ENCODE measurements at places on chromosomes 6 and 20.

GRCh38 chr6:136987526-136987925 is 57.2 kb downstream of the IL20RA start:
- peak; percentile 67 for DNase-seq

- peak; percentile 30 for DNase-seq
Observed at GRCh38 chr6:25218346-25218745, 60.8 kb upstream of the CARMIL1 start.

DNA sequence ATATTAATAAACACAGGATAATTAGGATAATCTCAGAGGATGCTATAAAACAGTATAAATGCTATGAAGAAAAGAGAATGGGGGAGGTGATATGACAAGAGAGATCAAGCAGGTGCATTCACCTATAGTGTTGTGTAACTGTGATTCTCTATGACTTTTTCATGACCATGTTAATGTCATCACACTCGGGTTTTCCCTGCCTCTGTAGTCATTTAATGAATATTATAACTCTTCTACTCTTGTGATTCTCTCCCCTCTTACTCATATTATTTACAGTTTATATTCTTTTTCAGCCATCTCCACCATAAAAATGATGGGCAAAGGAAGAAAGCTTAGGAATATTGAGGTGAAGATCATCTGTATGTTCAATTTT is 106.9 kb upstream of the SGK1 start:
- DNase-seq, result peak; percentile 57

DNA sequence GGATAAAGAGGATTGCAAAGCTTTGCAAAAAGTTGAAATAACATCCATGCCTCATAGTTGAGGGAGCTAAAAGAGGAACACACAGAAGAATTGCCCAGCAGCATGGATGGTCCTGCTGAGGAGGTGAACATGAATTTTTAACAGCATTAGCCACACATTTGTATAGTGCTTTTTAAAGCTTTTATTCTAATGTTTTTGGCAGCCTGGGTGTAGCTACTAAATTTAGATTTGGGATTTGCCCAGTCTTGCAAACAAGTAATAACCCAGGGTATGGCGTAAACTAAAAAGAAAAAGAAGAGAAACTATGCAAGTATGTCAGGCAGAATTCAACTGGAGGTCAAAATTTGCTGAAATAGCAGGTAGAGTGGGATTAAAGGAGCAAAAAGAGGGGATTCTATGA is 75.1 kb upstream of the PTPRK start:
- peak; percentile 30 for DNase-seq

DNA sequence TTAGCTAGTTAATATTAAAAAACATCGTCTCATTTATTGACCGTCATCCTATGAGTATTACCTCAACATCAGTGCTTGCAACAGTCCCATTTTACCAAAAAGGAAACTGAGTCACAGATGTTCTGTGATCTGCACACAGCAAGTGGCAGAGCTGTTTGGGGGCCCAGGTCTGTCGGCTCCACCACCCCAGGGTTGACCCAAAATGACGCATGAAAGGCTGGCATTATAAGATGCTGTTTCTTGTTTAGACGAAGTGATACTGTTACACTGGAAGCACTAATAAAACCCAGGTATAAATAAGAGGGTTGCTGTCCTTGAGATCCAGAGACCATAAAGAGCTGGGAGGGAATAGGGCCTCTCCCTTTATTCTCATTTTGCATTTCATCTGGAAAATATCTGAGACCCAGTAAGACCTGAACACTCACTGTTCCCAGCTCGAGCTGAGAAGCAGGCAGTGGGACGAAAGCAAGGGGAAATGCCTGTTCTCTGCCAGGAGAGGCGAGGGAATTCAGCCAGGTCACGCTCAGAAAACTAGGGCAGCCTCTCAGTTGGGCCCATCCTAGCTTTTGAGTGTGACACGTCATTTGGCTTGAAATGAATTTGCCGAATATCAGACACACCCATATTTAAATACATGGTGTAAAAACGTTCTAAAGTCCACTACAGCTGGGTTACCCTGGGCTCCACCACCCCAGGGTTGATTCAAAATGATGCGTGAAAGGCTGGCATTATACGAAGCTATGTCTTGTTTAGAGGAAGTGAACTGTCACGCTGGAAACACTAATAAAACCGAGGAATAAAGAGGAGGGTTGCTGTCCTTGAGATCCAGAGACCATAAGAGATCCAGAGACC is 1.4 kb upstream of the MICAL1 start:
- peak; percentile 15 for DNase-seq

DNA sequence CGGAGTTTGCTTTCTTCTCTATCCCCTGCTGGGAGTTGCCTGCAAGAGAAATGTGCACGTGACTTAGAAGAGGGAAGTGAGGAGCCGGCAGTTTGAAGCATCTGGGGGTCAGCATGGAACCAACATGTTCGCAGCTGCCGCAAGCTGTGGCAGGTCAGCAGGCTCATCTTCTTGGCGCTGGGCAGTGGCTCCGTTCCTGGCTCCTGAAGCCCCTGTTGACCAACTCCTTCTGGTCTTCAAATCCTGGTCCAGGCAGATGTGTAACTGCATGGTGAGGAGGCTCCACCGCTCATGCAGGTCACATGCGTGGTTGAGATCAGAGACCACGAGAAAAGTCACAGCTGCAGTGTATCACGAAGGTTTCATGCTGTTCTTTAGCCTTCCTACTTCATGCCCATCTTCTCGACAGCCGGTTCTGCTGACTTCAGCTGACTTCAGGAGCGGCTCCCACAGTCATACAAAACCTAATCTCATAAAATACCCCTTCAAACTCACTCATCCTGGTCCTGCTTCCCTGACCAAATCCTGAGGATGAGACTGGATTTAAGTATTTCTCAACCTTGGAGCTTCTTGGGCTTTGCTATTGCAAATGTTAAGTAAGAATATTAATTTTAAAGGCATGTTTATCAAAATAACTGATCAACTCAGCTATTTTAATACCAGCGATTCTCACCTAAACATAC is 44.9 kb upstream of the BCAS1 start:
- no peak for DNase-seq

- DNase-seq, result peak; percentile 36
Observed at GRCh38 chr6:34536251-34536958, 19.7 kb downstream of the SPDEF start.

GRCh38 chr6:43033496-43034189 is 12.2 kb downstream of the RRP36 start:
- DNase-seq, result no peak

- DNase-seq, result no peak
Observed at GRCh38 chr6:54415517-54415916, 107.3 kb downstream of the TINAG start.

- peak; percentile 91 for DNase-seq
Observed at GRCh38 chr20:47817573-47817972, 32.3 kb upstream of the SULF2 start.

GRCh38 chr6:30754631-30755030 is 10.3 kb upstream of the IER3 start:
- peak; percentile 84 for DNase-seq

- DNase-seq, result no peak
Observed at GRCh38 chr6:8507286-8507685, 71.9 kb upstream of the SLC35B3 start.

DNA sequence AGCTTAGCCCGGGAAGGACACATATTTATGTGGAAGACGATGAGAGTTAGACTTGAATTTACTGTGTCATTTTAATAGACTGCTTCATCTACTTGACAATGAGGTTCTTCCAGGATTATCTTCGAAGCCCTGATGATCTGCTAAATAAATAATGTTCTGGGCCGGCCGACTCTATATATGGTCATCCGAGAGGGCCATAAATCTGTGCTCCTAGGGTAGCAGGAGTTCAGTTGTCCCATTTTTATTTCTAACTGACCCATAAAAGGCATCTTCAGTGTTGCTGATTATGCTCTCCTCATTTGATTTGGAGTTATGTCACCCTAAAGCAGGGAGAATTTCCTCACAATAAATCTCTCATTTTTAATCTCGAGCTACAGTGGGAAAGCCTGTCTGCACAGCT is 217.1 kb downstream of the SLC24A3 start:
- DNase-seq, result no peak

- DNase-seq, result no peak
Observed at GRCh38 chr20:62753626-62754025, 42.6 kb upstream of the MRGBP start.

DNA sequence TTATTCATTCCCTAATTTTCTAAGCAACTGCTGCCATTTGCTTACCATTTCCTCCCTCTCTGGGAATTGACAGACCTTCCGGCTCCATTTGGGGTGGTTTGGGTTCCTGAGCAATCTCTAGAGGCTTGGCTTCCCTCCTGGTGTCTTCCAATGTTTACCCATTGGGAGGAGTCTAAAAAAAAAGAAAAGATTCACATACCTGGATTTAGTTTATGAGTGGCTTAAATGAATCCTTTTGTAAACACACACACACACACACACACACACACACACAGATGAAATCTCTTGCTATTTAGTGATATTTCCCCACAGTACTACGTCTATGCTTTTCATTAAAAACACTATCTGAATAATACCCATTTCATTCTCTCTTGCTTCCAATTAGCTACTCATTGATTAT is 48.3 kb upstream of the TRAF3IP2 start:
- no peak for DNase-seq

DNA sequence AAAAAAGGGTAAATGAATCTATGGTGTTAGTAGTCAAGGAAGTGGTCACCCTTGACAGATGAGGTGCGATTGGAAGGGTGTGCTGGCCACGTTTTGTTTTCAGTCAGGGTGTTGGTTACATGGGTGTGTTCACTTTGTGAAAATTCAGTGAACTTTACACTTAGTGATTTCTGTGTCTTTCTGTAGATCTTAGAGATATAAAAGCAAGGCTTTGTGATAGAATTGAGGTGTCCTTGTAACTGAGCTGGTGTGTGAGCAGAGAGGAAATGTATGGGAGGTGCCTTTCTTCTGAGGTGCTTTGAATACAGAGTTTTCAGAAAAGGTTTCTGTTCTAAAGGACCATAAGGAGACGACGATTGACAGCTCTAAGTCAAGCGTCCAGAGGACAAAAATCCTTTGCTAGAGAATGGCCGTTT is 90.5 kb downstream of the SAMD3 start:
- no peak for DNase-seq

DNA sequence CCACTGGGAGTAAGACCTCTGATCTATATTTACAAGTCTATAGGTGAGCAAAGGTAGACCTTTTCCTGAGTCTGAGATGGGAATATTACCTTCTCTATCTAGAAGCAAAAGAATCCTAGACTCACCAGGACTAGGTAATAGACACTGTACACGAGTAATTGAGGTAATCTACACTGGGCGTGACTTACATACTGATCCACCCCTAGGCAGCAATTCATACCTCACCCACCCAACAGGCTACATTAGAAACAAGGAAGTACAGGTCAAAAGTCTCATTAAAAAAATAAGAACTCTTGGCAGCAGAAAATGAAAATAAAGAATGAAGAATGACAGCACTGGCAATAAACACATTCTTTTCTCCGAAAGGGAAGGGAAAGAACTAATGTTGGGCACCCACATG is 7.6 kb downstream of the CSNK2A1 start:
- peak; percentile 79 for DNase-seq

DNA sequence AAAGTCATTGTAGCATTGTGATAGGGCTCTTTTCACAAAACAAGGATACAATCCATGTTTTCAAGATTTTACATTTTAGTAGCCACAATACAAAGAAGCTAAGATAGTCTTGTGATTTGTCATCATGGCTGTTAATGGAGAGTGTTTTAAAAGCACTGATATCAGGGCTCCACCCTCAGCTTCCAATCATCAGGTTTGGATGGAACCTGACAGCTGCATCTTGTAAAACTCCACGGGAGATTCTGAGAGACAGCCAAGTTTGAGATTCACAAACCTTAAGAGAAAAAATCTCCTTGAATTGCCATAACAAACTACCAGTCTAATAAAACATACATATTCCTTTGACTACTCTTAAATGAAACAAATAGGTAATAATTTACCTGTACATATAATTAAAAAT is 280.2 kb downstream of the ESR1 start:
- DNase-seq, result no peak

GRCh38 chr6:710601-711571 is 17.9 kb upstream of the EXOC2 start:
- DNase-seq, result peak; percentile 55

GRCh38 chr6:167856999-167857660 is 30.4 kb downstream of the AFDN start:
- peak; percentile 88 for DNase-seq

GRCh38 chr6:37572334-37572733 is 72.6 kb upstream of the CCDC167 start:
- no peak for DNase-seq

DNA sequence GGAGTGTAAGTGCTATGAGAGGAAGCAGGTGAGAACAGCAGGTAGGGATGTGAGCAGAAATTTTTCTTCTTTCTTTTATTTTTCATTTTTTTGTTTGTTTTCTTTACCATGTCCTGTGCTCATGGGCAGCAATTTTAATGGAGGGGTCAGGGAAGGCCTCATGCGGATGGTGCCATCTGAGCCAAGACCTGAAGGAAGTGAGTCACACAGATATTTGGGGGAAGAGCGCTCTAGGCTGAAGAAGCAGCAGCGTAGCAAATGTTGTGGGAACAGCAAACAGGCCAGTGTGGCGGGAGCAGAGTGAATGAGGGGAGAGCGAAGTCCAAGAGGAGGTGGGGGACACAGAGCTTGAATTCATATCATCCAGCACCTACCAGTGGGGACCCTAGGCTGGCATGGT is 12.7 kb downstream of the SPDEF start:
- peak; percentile 39 for DNase-seq

DNA sequence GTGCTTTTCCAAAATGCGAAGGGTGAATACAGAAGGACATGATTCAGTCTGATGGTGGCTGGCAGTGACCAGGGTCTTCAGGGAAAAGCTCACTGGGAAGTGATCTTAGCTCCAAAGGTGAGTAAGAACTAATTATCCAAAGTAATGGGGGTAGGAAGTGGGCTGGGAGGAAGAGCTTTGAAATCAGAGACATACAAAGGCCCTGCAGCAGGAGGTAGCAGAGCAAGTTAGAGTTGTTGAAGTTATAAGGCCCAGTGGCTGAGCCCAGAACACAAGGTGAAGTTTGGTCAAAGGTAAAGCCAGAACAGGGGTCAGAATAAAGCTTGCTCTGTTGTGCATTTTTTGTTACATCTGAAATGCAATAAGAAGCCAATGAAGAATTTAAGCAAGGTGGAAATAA is 81.2 kb downstream of the PLCB1 start:
- no peak for DNase-seq

DNA sequence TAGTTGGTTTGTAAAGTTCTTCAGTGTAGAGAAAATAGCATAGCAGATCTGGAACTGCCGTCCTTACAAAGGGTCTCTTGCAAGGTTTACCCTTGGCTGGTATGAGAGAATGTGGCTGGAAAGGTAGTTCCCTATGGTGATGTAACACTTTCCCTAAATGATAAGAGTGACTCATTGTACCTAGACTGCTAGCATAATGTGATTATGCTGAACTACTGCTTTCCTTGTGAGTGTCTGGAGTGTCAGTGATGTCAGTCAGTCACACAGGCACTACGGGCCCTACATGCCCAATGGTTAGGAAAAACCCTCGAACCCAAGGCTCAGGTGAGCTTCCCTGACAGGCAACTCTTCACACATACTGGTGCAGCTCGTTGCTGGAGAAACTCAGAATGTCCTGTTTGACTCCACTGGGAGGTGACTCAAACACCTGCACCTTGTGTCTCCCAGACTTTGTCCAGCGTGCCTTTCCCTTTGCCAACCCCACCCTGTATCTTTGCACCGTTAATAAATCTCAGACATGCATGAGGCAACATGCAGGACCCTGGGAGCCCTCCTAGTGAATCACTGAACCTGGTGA is 28.4 kb upstream of the LY86 start:
- DNase-seq, result peak; percentile 57

Measured in epithelial cell of esophagus (primary cell).